Forelimb muscle (tissue), 1 donor: ENCODE measurements at places on chromosomes 3 and 15.

DNA sequence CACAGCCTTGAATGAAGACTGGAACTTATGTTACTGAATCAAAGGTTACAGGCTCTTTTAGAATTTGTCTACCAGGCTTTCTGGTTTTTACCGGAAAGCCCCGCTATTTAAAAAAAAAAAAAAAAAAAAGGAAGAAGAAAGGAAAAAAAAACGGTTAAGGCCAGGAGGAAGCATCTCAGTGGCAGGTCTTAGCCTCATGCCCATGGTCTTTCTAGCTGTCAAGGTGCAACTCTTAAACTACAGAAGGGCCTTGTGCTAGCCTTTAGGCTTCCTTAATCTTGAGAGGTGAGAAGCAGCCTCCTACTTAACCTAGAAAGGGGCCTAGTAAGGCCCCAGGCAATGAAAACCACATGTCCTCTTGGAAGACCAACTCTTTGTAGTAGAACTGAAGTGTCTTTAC is 77.5 kb downstream of the TBC1D5 start:
- no peak for DNase-seq

GRCh38 chr3:30607032-30607833 is 832 bp downstream of the TGFBR2 start:
- DNase-seq, result no peak

DNA sequence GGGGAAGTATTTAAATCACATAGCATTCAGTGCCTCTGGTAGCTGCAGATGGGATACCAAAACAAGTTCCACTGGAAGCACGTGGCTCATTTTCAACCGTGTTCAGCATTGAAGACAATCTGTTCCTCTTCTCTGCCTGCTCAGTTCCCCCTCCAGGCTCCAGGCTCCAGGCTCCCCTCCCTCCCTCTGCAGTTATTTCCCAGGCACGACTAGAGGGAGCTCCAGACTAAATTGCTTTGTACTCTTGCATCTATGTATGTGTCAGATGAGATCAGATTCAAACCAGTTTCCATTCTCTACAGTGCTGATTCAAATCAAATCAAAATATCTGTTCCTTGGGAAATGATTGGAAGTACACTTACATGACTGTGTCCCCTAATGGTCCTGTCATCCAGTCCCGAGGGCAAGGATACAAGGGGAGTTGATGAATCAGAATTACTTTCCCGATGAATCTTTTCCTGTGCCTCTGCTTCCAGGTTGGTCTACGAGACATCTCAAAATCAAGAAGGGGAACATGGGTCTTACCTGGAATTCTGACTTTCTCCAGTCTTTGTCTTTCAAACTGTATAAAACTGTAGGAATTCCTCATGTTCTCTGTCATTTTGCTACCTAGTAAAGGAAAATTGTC is 600.5 kb downstream of the EDEM1 start:
- DNase-seq, result peak; percentile 43

DNA sequence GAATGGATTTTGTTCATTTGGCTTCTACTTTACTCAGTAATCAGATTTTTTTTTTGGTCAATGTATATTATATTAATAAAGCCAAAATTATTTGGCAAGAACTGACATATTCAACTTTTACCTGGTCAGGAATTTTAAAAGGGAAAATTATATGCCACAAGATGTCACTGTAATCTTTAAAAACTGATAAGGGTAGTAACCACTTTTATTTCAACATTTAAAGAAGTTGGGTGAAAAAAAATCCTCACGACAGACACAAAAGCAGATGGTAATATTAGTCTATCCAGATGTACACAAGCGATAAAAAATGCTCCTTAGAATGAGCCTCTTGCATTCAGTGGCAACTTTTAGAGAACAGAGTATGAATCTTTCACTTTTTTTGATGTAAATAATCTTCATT is 101.9 kb downstream of the SERPINI1 start:
- no peak for DNase-seq

DNA sequence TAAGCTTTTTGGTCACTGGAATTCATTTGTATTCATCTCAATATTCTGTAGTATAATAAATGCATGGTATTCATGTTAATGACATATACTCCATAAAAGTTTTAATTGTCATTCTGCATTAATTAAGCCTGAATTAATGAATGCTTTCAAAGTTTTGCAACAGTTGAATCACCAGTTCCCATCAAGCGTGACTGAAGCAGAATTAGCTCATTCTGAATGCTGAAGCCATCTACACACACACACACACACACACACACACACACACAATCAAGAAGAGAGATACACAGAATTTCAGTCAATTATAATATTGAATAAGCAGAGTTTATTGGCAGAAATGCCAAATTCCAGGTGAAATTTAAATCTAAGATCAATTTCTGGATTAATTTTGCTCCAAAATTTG is 252.1 kb upstream of the KCNMB2 start:
- no peak for DNase-seq

DNA sequence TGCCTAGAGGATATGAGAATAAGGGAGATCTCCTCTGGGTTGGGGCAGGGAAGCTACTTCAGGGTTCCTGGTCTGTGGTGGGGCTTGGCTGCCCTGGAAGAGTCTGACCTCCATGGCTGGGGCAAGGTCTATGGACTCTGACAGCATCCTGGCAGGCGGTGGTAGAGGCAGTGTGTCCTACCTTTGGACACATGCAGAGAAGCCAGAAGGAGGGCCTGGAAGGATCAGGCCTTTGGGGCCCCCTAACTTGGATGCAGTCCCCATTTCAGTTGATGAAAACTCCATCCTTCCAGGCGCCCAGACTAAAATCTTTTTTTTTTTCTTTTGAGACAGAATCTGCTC is 10.4 kb downstream of the SPTBN5 start:
- no peak for DNase-seq

GRCh38 chr3:8599146-8599545 is 45.5 kb downstream of the SSUH2 start:
- DNase-seq, result no peak

- no peak for DNase-seq
These were observed 231.5 kb downstream of the LRTM1 start for GRCh38 chr3:54696313-54696712.

DNA sequence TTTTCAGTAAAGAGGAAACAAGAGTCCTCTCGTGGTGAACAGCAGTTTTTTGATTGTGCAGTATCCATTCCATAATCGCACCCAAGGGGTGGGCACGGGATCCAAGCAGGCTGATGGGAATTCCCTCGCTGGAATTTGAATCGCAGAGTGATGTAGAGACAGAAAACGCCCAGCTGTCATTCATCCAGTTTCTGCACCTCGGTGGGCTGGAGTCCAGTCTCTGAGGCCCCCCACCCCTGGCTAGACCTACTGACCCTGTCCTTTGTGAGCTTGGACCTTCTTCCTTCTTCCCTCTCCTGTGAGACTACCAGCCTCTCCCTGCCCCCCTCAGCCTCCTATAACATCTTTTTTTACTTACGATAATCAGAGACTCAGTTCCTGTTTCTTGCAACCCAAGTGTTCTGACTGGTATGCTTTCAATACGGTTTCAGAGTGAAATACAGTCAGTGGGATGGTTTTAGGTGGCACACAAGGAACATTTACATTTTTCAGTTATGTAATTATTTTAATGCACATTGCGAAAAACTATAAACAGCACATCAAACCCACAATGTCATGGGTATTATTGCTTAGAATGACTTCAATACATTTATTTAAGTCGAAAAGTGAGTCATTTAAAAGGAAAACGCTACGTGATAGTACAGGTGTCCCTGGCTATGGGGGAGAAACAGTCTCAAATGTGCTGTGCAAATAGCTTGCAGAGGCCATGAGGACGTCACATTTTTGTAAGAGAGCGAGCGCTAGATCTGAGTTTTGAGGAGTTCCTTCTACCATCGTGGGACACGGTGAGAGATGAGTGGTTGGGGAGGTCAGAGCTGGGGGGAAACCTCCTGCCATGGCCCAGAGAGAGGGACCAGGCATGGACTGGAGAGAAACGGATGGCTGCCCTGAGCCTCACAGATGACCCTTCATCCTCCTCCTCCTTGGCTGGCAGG is 37.5 kb upstream of the CHST2 start:
- no peak for DNase-seq

DNA sequence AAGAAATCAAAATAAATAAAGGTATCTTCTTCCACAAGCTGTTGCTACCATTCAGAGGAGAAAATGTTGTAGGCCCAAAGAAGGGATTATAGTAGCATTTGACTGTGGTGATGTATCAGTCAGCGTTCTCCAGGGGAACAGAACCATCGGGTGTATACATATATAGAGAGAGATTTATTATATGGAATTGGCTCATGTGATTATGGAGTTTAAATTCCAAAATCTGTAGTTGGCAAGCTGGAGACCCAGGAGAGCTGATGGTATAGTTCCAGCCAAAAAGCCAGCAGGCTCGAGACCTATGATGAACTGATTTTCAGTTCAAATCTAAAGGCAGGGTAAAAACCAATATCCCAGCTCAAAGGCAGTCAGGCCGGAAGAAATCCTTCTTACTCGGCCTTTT is 7.4 kb upstream of the SPG21 start:
- no peak for DNase-seq

DNA sequence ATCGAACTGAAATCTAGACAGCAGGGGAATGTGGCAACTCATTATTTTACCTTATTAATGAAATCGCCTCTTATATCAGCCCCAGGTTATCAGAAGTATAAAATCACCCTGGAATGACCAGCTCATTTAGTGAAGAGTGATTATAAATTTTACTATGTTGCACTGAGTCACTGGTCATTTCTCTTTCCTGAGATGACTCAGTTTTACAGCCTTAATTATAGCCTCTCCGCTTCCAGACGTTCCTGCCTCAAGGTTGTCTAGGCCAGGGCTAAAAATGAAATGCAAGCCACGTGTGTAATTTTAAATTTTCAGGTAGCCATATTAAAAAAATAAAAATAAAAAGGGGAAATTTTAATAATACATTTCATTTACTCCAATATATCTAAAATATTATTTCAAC is 33.3 kb downstream of the DET1 start:
- DNase-seq, result no peak

DNA sequence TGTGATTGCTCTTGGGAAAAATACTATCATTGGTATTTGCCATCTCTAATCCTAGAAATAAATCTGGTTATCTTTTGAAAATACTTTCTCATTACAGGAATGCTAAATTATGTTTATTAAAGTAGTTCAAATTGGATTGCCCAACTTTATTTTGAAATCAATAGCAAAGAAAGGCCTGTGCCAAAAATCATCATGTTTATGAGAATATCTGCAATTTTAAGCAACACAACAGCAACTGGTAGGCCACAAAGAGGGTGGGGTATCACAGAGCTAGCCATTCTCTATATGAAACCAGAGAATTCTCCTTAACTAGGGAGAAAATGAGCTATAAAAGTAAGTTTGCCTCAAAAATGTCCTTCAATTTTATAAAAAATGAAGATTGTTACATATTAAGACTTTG is 11.9 kb upstream of the TM4SF19 start:
- no peak for DNase-seq

DNA sequence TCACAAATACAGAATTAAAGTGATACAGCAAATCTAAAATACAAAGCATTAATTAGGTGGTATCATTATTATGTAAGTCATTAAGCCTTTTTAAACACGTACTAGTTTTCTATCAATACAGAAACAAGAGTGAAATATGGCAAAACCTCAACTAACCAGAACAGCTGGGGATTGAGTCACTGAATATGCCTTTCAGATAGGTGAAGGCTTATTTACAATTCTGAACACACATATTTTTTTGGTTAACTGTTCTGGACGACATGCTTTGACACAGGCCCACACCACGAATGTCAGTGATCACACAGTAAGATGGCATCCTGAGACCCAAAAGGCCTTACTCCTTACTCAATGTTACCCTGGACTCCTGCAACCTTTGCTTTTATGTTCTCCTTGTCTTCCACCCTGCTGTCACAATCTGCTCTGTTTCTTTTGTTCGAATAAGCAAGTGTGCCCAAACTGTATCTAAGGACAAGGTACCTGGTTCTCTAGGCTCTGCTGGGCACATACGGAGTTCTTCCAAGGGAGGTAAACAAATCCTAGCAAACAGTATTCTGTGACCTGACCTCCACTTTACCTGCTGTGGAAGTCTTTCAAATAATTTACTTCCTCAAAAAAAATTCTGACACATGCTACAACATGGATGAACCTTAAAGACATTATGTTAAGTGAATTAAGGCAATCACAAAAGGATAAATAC is 7.0 kb downstream of the SFMBT1 start:
- no peak for DNase-seq

DNA sequence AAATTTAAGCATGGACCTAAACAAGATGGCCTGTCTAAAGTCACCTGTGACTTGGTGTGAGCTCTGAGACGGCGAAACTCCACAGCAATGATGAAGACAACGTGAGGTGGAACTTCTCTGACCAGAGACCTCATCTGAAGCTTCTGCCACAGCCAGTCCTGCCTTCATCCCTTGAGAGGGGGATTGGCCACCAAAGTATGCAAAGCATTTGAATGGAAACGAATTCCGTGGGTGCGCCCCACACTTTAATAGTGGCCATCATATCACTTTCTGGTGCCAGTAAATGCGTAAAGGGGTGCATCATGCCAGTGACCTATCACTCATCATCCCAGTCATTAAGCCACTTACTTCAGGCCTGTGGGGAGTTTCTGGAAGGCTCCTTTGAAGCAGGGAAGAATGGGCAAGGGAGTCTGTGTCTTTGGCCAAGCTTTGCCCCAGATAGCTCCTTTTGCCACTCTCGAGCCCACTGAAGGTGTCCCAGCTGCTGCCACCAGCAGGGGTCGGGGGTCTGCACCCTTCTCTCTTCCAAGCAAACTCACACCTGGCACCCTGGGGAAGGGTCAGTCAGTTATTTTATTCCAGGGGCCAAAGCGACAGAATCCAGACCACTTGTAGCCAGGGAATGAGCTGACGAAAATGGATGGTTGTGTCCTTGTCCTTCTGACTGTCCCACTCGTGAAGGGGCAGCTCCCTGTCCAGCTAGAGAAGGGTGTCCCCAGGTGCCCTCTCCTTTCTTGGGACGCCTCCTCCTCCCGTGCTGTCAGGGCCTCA is 17.7 kb downstream of the MUC20 start:
- no peak for DNase-seq

GRCh38 chr3:30764891-30765290 is 129.6 kb downstream of the GADL1 start:
- DNase-seq, result no peak

DNA sequence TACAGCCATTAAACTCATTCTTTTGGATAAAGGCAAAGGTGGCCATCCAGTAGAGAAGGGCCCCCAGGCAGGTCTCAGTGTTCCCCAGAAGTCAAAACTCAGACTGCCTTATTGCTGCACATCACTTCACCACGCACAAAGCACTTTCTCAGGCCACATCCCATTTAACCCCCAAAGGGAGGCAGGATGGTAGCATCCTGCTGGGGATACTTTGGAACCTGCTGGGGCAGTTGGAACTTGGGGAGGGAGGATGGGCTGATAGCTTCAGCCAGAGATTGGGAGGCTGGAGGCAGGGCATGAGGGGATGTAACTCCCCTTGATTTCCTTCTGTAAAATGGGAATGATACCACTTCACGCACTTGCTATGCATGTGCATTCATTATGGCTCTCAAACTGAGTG is 5.0 kb downstream of the ITPKA start:
- DNase-seq, result no peak

DNA sequence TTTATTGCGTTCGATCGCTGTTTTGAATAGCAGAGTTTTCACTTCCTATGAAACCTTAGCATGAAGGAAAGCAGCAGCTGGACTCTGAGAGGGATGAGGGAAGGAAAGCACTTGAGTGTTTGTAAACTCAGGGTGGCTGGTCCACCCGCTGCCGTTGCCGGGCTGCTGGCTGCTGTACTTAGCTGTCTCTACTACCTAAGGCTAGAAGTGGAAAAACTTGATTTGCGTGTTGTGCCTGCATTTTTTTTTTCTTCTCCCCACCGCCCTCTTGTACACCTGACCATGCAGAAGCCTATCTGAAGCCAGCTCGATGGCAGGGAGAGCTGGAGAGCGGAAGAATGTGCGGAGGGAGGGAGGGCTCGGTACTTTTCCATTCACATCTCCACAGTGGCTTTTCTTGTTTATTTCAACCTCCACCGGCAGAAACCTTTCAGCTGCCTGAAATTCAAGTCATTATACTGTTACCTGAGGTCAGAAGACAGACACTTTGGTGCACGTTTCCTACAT is 4.8 kb upstream of the BCL6 start:
- DNase-seq, result no peak
